LHCN-M2 (cell line): ENCODE measurements at places on chromosomes 4 and X. TPM values are rescaled to one million over a fixed set of nuclear protein-coding genes. Genes with fewer than 3 reads are reported as not detected.

The TMEM154 gene
- 0.52 and 0.90 TPM in 2 replicates for total RNA-seq

The NXF3 gene
- total RNA-seq = 0.46 and 2.4 TPM in 2 replicates

The SPANXA1 gene
- not detected in 2 replicates for total RNA-seq

The CXCL1 gene
- total RNA-seq = 2.0 and 2.9 TPM in 2 replicates

The ITGB1BP2 gene
- 1.6 and 1.9 TPM in 2 replicates for total RNA-seq

The MAGEC3 gene
- 0.23 TPM in 1 of 2 replicates, not detected in the other for total RNA-seq

The HPSE gene
- 2.1 and 2.2 TPM in 2 replicates for total RNA-seq

The ENPEP gene
- 0.13 and 0.17 TPM in 2 replicates for total RNA-seq

The SPARCL1 gene
- not detected in 2 replicates for total RNA-seq

The TECRL gene
- total RNA-seq = not detected in 2 replicates

The PDZD4 gene
- 1.2 and 1.7 TPM in 2 replicates for total RNA-seq

The LGI2 gene
- not detected in 2 replicates for total RNA-seq

The RASL11B gene
- 0.17 and 0.32 TPM in 2 replicates for total RNA-seq

The S100G gene
- total RNA-seq = not detected in 2 replicates

The SLC25A43 gene
- 17.0 and 17.8 TPM in 2 replicates for total RNA-seq

The OTC gene
- total RNA-seq = not detected in 2 replicates

The MAGEA9B gene
- not detected in 2 replicates for total RNA-seq

The MAOB gene
- not detected in 2 replicates for total RNA-seq

The AMOT gene
- 0.23 and 0.51 TPM in 2 replicates for total RNA-seq

The ATRX gene
- 43.3 and 48.9 TPM in 2 replicates for total RNA-seq

The EDA gene
- total RNA-seq = 0.06 and 0.90 TPM in 2 replicates

The ABCG2 gene
- total RNA-seq = 1.2 TPM in 2 replicates

The GPR34 gene
- not detected in 2 replicates for total RNA-seq
